Bone marrow (tissue), 2 donors: ENCODE measurements at places on chromosomes 11 and 22.

DNA sequence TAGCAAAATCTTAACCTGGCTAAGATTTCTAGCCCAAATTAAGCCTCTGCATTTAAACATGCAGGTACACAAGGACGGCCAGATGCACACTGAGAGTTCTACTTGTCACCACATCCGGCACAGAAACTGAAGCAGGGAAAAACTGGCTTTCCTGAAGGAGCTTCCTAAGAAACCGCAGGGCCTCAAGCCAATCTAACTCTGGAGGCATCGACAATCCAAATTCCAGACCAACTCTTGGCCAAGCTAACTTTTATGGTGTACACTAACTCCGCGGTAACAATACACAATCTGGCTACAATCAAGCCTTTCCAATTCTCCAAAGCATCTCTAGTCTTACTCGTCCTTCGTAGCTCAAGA, 1.2 kb downstream of the MSANTD2 start:
- no peak for DNase-seq

GRCh38 chr11:112606656-112607055, 346.0 kb upstream of the PLET1 start:
- no peak for DNase-seq

DNA sequence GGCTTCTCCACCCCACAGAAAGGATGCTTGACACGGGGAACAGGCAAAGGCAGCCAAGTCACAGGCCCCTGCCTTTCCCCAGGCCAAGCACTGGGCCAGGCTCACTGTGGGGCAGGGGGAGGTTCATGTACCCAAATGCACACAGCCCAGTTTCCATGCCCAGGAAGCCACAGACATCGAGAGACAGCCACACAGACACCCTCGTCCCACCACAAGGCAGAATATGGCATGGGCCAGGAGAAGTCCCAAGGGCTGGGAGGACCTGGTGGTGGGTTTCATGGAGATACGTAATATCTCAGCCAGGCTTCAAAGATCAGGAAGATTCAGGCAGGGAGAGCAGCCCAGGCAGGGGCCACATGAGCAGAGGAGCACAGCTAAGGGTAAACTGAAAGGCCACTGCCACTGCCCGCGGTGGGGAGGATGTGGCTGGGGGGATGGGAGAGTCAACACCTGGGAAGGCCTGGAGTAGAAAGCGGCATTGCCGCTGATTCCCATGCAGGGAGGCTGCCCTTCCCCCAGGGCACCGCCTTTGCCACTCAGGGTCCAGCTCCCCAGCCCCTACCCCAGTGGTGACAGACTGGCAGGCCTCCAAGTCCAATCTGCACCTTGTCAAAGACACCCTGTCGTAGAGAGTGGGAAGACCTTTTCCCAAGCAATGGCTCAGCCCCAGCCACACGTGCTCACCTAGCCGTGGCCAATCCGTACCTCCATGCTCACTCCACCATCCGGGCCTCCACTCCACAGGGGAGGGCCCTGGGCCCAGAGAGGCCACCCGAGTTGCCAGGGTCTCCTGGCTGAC, 2.4 kb upstream of the MFNG start:
- no peak for DNase-seq

DNA sequence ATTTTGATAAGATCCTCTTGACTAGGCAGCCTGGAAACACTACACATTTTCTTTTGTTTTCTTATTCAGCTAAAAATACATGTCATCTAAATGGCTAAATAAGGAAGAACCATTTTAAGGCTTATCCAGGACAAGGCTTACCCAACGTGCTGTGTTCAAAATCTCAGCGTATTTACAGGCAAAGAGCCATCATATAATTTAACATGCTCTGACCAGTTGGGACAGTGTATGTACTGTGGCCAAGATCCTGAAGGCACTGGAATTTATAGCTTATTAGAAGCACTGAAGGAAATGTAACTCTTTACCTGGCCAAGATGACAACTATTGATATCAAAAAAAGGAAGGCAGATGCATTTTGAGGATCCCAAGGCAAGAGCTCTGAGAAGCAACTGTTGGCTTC, 71.1 kb downstream of the PPFIBP2 start:
- no peak for DNase-seq

DNA sequence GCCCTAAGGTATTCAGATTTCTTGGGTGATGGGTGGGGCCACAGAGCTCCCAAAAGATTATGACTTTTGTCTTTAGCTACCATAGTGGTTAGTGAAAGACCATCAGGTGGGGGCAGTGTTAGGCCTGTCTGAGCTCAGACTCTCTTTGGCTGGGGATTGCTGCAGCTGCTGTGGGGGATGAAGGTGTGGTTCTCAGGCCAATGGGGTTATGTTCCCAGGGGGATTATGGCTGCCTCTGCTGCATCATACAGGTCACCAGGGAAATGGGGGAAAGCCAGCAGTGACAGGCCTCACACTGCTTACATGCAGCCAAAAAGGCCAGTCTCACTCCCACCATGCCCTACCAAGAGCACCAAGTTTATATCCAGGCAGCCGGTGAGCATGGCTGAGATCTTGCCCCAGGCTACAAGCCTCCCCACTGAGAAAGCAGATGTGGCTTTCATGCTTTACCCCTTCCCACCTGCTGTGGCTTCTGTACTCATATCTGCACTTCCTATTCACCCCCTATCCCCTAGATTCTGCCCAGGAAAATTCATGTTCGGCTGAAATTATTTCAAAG, 24.8 kb downstream of the CNTF start:
- DNase-seq = no peak

- DNase-seq = no peak
These were observed 21.0 kb upstream of the MS4A6E start for GRCh38 chr11:60305906-60306619.

DNA sequence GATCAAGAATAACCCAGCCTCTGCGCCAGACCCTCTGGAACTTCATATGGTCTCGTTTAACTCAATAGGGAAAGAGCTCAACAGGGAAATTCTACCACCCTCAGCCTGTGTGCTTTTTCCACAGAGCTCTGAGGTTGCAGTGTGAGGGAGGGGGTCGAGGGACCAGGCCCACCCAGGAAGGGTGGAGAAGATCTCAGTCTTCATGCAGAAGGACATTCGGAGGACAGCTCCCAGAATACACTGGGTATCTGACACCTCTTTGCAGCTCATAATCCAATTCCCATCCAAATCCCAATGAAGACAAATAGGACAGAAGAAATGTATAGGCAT, 56.6 kb downstream of the ST14 start:
- DNase-seq = no peak

GRCh38 chr22:29886596-29886995, 3.6 kb downstream of the MTMR3 start:
- no peak for DNase-seq

DNA sequence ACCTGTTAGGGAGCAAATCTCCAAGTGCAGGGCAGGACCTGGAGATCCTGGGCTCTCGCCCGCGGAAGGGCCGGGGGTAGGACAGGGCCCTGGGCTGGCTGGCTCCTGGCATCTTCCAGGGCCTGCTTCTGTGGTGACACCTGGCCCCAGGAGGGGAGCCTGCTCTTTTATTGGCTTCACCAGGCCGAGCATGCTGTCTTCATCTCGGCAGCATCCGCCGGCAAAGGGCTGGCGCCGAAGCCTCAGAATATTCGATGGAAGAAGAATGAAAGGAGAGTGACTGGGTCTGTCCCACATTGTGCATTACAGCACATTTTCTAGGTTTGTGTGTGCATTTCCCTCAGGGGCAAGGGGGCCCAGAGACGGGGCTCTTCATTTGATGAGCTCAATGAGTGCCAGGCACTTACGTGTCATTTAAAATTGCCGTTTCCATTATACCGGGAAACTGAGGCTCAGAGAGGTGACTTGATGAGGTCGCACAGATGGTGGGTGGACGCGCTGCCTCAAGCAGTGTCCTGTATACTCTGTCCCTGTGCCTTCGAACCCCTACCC, 70.0 kb downstream of the RBX1 start:
- DNase-seq = no peak

DNA sequence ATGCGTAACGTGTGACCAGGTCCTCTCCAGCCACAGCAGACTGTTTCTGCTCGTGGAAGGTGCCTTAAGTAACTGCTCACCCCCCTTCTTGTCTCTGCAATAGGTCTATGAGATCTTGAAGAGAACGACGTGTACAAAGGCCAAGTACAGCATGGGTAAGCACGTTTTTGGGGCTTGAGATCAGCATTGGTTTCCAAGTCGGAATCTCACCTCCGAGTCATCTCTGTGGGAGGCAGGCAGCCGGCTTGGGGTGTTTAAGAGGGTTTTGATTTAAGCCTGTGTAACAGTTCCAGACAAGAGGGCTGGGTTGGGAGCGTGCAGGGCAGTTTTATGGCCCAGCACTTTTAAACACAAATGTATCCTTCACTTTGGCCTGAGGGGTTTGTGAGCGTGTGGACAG, 30.1 kb downstream of the ANO1 start:
- DNase-seq = no peak

- peak; percentile 30 for DNase-seq
These were observed 33.4 kb downstream of the GDPD5 start for GRCh38 chr11:75492181-75492820.

GRCh38 chr11:19968860-19969259, 191.4 kb downstream of the DBX1 start:
- DNase-seq = no peak

DNA sequence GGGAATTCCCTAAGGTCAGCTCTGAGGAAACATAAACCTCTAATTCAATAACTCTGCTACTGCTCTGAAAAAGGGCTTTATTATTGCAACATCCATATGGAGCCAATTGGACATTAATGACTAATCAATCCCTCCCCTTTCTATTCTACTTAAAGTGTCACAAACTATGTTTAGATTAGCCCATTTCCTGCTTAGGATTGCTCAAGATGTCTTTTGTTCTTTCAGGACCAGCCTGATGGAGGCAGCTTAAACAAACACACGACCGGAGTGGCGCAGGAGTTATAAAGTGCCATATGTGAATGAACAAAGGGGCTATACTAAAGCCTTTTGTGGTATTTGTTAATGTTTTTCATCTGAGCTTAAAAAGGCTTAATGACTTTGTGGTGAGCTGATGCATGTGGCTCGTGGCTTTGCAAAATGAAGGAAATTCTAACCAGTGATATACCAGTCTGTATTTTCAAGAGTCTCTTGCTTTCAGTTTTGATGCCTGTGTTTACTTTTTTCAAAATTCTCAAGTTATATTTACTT, 354.4 kb downstream of the SOX6 start:
- no peak for DNase-seq

DNA sequence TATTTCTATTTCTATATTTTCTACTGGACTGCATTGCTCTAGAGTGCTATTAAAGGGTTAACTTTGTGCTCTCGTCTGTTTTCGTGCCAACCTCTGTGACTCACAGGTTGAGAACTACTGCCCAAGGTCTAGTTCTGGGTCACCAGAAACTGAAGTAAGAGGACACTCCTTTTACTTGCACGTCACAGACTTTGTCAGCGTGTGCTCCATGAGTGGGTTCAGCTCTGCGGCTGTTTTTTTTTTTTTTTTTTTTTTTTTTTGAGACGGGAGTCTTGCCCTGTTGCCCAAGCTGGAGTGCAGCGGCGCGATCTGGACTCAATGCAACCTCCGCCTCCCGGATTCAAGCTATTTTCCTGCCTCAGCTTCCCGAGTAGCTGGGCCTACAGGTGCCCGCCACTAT, 49.8 kb downstream of the CLMP start:
- DNase-seq = no peak

DNA sequence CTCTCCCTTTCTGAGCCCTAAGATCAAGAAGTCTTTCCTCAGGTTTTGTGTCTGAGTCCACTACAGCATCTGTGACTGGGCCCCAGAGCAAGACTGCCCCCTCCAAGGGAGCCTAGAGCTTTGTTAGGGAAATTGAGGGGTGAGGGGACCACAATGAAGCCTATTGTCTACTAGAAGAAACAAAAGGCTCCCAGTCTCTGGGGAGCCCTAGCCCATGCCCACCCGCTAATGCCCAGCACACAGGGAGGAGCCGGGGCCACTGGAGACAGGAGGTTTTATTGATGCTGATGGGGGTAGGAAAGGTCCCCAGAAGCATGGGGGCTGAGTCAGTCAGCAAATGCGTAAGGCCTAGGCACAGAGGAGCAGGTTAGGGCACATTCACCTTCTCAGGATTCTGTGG, 14.0 kb downstream of the RHOG start:
- DNase-seq = no peak

GRCh38 chr11:8631395-8632118, 37.5 kb upstream of the STK33 start:
- no peak for DNase-seq

- DNase-seq = no peak
These were observed 46.3 kb upstream of the TUB start for GRCh38 chr11:8034604-8035190.

DNA sequence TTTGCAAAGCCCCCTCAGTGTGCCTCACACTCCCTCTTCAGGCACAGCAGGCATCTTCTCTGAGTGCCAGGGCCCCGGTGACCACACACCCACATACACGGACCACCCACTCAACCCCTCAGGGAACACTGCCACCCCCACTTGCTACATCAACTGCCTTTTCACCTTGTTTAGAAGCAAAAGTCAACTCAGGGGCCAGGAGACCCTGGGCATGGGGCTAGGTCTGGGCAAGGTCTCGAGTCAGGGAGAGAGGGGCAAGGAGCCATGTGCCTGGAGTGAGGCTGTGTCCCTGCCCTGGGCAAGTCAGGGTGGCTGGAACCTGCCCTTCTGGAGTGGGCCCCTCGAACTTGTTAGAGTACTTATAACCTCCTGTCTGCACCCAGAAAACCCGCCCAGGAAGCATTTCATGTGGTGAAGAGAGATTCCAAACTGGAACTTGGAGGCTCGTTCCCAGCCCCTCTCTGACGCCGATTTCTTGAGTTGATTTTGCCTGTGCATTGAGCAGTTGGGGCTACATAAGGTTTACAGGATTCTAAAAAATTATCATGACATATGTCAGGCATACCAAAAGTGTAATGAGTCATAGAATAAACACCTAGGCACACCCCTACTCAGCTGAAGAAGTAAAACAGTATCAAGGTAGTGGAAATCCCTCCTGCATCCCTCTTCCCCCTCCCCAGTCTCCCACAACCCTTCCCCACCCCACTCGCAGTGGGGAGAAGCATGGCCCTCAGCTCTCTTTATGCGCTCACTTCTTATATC, 74.3 kb downstream of the MYEOV start:
- no peak for DNase-seq

DNA sequence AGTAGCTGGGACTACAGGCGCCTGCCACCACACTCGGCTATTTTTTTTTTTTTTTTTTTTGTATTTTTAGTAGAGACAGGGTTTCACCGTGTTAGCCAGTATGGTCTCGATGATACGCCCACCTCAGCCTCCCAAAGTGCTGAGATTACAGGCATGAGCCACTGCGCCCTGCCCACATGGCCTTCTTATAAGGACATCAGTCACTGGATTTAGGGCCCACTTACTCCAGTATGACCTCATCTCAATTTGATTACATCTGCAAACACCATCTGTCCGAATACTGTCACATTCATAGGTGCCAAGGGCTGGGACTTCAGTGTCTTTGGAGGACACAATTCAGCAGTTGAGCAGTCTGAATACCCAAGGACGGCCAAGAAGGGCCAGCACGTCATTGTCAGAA, 8.2 kb upstream of the PRR5 start:
- DNase-seq = no peak

- no peak for DNase-seq
These were observed 2.6 kb downstream of the CNTF start for GRCh38 chr11:58625086-58625485.

DNA sequence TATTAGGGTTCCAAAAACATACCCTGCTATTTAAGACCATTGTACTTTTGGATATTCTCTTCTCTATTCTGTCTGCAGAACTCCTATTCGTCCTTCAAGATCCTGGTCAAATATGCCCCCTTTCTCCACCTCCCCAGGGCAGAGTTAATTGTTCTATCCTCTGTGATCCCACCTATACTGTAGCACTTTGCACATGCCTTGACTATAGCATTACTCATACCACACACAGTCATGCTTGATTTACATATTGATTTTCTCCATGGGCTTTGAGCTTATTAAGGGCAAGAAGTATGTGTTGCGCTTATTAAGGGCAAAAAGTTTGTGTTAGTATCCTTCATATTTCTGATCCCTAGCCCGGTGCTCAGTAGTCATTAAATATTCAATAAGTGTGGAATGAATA, 263.7 kb upstream of the CADM1 start:
- DNase-seq = no peak
